NCI-H187 (cell line): ENCODE measurements at places on chromosomes 7 and 10.

DNA sequence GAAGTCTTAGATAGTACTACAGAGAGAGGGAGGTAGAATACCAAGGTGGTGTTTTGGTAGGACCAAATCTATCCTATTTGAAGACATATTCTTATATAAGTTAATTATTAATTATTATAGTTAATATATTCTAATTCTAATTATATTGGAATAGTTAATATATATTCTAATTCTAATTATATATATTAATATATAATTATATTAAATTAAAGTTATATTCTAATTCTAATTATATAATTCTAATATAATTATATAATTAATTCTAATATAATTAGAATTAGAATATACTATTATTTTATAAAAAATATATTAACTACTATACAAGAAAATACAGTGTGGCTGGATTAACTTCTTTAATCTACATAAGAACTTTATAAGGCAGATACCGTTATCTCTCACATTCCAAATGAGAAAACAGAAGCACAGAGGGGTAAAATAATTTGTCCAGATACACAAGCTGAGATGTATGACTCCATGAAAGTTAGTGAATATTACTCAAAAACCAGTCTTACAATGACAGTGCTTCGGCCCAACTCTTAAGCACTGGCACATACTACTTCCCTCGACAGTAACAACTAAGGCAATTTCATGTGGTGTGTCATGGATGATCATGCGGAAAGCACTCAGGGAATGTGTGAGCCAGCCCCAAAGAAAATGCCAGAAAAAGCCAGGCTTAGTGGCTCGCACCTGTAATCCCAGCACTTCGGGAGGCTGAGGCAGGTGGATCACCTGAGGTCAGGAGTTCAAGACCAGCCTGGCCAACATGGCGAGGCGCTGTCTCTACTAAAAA, 42.6 kb downstream of the TYW1B start:
- no peak for DNase-seq

- DNase-seq, result no peak
These were observed 74.0 kb downstream of the CDK13 start for GRCh38 chr7:40024048-40024447.

DNA sequence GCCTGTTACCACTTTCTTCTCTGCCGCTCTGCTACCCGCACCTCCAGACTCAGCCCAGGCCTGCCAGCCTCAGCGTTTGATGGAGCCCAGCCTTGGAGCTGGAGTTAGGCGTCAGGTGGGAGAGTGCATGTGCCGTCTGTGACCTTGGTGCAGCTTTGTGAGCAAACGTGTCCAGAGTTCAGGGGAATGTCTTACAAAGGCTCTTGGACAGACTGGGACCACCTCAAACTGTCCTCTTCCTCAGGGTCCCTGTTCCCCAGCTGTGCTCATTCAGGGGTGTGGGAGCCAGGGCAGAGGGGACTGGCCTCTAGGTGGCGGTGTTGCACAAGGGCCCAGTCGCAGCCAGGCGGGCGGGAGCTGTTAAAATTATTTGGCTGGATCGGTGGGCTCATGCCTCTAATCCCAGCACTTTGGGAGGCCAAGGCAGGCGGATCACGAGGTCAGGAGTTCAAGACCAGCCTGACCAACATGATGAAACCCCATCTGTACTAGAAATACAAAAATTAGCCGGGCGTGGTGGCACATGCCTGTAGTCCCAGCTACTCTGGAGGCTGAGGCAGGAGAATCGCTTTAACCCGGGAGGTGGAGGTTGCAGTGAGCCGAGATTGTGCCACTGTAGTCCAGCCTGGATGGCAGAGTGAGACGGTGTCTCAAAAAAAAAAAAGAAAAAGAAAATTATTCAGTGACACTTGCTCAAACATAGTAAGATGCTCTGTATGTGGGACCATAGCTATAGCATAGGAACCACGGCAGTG, 89.2 kb downstream of the ADCY1 start:
- DNase-seq, result no peak

DNA sequence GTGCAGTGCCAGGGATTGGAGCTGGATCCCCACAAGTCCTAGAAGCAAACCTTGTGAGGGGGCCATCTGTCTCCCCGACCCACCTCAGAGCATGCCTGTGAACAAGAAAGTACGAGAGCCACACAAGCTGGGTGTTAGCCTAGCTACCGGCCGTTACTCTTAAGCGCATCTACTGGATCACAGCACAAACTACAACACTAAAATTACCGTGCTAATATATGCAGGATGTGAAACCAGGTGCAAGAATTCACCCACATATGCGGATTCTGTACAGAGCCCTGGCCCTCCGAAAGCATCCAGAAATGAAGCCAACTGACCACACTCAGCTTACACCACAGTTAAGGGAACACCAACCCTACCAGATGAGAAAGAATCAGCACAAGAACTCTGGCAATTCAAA, 16.0 kb upstream of the PRSS1 start:
- no peak for DNase-seq

- no peak for DNase-seq
These were observed 37.7 kb downstream of the CDK6 start for GRCh38 chr7:92798517-92799249.

DNA sequence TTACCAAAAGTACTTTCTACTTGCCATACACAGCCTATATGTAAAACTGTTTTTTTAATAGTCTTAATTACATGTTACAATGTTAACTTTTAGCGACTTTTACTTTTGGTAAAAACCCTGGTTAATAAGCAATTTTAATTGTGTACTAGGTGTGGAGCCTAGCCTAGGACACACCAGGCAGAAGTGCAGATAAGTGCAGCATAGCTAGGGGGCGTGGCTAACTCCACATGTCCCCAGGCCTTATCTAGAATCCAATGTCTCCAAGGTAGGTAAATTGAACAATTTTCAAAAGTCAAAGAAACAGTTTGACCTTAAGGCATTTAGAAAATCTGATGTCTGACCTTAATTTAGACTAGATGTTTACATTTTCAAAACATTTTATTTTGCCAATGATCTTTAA, 858.7 kb downstream of the CCSER2 start:
- no peak for DNase-seq

DNA sequence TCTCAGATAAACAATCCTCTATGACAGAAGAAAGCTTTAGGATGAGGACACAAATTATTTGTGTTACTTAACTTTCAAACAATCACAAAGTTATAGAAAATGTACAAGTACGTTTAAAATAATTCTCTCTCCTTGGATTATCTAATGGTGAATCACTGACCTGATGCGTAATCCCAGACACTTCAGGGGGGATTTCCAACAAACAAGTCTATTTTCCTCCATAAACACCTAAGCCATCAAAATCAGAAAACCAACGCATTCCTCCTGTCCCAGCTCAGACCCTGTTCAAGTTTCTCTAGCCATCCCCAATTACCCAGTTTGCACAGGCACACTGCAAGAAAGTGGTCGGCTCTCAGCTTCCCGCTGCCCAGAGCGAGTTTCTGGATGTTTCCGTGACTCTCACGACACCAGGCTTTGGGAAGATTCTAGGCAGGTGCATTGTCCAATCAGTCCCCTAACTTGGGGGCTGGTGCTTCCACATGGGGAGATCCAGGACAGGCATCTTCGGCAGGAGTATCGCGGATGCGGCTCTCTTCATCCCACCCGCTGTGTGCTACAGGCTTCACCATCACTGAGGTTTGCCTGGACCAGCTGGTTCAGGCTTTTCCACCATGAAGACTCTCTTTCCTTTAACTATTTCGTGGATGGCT, 200.0 kb downstream of the ZMYND11 start:
- DNase-seq, result no peak

DNA sequence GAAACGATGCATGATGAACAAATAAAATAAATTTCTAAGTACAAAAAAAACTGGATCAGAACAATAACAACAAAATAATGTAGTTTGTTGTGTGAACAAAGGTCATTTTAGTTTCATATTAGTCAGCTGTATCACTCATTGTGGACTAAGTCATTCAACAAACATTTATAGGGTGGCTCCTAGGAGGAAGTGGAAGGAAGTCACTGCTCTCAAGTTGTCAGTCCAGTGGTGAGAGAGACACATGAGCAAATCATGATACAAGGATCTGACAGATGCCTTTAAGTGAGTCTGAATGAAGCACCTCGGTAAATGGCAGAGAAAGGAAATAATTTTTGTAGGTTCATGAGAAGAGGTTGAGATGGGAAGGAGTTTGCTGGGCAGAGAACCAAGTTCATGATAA, 56.8 kb downstream of the EPDR1 start:
- no peak for DNase-seq

DNA sequence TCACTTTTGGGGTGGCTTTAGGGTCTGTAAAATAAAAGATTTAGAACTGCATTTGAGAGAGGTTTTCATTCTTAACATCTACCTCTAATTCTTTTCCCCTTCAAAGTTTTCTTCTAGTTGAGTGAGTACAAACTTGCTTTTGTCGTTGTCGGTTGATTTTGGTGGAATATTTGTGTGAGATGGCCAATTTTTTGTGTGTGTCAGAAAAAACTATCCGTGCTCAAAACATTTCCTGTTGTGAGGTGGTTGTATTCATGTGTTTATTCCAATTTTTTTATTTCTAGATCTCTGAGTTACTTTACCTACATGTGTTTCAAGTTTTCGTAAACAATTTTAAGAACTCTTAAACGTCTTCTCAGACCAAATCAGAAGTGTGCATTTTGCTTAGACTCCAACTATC, 1.6 kb downstream of the AHR start:
- DNase-seq, result no peak

GRCh38 chr10:123787566-123787965, 104.0 kb downstream of the CPXM2 start:
- DNase-seq, result no peak

GRCh38 chr10:18438361-18439126, 212.8 kb downstream of the NSUN6 start:
- DNase-seq, result no peak

DNA sequence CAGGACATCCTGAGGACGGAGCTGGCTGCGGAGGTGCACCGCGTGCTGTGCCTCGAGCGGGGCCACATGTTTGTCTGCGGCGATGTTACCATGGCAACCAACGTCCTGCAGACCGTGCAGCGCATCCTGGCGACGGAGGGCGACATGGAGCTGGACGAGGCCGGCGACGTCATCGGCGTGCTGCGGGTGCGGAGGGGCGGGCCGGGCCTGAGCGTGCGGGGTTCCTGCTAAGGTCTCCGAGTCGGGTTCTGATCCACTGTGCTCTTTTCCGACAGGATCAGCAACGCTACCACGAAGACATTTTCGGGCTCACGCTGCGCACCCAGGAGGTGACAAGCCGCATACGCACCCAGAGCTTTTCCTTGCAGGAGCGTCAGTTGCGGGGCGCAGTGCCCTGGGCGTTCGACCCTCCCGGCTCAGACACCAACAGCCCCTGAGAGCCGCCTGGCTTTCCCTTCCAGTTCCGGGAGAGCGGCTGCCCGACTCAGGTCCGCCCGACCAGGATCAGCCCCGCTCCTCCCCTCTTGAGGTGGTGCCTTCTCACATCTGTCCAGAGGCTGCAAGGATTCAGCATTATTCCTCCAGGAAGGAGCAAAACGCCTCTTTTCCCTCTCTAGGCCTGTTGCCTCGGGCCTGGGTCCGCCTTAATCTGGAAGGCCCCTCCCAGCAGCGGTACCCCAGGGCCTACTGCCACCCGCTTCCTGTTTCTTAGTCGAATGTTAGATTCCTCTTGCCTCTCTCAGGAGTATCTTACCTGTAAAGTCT, 10.4 kb downstream of the ATG9B start:
- DNase-seq, result no peak

GRCh38 chr7:69635555-69636185, 37.4 kb downstream of the AUTS2 start:
- DNase-seq, result no peak

GRCh38 chr7:131640686-131641085, 84.3 kb upstream of the PODXL start:
- DNase-seq, result no peak

GRCh38 chr7:134826105-134826504, 46.7 kb downstream of the CALD1 start:
- DNase-seq, result no peak

GRCh38 chr10:35940141-35941041, 298.3 kb upstream of the FZD8 start:
- DNase-seq, result no peak

DNA sequence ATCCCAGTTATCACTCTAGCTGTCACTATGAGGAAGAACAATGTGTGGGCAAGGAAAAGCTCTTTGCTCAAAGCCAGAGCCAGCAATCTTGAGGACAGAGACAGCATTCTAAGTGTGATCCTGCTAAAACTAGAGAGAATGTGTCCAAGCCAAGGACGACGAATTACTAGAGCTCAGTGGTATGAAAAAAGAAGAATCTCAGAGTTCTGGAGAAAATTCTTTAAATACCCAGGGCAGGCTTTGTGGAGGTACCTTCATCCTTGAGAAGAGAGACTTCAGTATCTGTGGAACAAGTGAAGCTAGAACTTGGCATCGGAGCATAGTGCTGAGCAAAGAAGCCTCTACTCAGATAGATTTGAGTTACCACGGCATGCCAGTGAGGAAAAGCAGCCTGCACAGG, 209.8 kb downstream of the TRIL start:
- no peak for DNase-seq

GRCh38 chr7:123270570-123270969, 70.8 kb upstream of the SLC13A1 start:
- no peak for DNase-seq

DNA sequence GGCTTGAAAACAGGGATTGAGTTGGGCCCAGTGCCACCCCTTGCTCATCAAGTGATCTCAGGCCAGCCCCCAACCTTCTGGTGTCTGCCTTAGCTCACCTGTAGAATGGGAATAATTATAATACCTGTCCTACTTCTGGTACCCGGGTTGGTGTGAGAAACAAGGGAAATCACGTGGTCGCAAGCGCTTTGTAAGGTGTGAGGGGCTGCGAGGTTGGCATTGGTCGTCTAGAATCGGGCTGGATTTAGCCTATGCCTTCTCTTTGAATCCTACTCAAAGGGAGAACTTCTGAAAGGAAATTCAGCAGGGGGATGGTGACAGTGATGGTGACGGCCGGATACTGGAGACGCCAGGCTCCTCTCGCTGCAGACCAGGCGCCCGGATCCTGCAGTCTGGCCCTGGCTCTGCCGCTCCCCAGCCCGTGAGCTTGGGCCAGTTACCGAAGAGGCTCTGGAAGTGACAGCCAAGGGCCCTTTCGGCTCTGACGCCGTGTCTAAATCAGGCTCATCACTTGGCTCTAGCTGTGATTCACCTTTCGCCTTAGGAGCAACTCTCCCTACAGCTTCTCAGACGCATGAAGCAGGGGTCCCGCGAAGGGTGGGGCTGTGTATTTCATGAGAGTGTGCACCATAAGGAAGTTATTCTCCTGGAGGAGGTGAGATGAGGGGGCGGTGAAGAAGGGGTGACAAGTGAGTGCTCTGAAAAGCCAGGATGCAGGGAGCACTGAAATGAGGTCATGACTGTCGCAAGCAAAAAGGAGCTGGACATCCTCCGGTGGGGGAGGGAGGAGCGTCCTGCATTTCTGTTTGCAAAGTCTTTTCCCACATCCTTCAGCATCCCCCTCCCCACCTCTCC, 4.0 kb upstream of the CREB5 start:
- DNase-seq, result no peak

DNA sequence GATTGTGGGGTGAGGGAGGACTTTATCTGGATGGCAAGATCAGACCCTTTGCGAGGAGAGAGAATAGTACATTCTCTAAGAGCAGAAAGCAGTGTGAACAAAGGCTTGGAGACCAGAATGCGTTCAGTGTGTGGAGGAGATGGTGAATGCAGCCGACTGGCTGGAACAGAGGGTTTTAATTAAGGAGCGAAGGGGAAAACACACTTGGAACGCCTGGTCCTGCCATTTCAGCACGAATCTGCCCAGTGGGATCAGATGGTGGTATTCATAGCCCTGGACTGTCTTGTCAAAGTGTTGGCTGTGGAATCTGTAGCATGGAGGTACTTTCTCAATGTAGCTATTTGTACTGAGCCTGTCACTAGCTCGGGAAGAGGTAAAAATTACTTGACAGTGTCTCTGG, 260.9 kb downstream of the SLC25A13 start:
- no peak for DNase-seq

GRCh38 chr7:3950249-3950648, 649.2 kb downstream of the SDK1 start:
- DNase-seq, result no peak
